Right ventricle myocardium inferior (tissue), 1 donor: ENCODE measurements at places on chromosomes 16 and 17.

DNA sequence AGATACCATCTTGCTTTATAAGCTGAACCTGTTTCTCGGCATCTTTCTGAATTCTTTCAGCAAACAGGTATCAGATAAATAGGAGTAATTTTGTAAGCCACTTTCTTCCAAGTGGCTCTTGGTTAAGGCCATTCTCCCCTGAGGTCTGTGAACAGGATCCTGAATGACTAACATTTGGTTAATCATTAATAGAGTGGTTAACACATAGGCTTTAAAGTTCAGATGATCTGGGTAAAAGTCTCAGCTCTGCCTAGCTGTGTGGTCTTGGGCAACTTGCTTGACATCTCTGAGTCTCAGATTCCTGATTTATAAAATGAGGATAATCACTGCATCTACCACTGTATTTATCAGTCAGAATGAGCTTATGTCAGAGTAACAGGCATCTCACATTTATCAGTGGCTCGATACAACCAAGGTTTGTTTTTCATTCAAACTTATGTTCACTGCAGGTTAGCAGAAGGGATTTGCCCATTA, 44.4 kb upstream of the ANKFN1 start:
- no peak for DNase-seq

DNA sequence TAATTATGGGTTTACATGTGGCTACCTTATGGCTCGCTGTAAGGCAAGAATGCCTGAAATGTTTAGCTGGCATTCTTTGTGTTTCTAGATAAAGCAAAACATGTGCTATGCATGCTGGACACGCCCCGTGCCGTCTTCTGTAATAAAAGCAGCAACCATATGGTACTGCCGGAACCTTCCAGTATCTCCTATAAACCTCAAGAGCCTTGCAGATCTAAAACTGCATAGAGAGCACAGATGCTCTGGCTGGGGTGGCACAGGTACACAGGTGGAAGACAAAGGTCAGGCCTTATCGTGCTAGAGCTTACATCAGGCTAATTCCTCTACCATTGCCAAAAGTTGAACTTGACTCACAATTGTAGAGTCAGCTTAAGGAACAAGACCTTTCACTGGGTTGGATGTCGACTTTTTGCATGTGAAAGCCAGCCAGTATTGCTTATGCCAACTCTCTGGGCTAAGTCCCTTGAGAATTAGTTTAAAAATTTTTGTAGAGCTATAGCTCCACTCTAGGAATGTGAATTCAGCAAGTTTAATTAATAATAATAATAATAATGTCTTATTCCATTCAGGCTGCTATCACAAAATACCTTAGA, 187.4 kb upstream of the CACNG5 start:
- no peak for DNase-seq

- peak; percentile 63 for DNase-seq
Observed at GRCh38 chr17:82866590-82867191, 26.9 kb upstream of the ZNF750 start.

DNA sequence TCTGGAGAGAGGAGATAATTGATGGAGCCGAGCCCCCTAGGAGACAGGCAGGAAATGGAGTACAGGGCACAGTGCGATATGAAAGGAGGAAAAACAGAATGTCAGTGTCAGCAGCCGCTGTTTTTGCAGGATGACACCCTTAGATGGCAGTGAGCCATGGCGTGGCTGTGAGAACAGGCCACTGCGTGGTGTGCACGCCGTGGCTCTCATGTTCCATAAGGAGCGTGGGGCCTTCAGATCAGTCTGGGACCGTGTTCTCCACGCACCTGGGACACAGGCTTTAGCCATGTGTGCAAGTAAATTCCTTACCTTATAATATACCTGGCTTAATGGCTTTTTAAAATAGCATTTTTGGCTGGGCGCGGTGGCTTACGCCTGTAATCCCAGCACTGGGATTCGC, 198.0 kb downstream of the KATNIP start:
- no peak for DNase-seq

DNA sequence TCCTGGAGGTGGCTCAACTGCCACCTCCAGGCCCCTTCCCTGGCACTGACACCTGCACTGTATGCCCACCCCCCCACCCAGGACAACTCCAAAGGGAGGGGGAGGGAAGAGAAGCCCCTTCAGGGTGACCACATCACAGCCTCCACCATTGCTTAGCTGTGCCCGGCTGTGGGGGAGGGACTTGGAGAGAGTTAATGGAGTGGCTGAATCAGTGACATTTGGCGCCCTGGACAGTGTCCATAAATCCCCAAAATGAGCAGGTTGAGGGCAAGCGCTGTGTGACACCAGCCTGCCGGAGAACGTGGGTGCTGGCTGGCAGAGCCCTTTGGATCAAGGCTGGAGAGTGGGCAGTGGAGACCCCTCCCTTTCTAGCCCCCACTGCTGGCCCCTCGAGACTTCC, 883 bp downstream of the USH1G start:
- DNase-seq, result no peak

DNA sequence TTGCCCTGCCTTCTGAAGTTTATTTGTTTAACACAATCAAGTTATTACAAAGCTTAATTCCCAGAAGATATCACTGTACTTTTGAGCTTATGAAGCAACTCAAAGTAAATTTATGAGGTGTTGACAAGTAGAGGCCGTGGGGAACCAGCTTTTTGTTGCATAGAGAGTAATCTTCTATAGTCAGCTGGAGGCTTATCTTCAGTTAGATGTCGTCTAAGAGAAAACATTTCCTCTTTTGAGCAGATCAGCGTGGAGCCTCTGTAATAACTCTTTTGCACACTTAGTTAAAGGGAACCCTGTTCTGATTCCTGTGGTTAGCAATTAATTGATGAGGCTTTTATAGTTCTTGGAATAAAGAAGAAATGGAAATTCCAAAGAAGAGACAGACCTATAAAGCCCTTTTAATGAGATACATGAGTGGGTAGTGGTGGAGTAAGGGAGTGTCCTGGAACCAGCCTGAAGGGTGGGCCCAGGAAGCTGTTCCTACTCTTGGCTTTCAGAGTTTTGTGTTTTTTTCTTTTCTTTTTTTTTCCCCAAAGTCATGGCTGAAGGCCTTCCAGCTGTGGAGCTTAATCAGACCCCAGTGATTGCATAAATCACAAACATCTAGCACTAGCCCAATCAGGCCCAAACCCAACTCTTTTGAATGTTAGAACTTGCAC, 28.9 kb upstream of the MAP3K14 start:
- DNase-seq, result no peak

- DNase-seq, result no peak
Observed at GRCh38 chr17:38449364-38449763, 21.1 kb downstream of the ARHGAP23 start.

- peak; percentile 88 for DNase-seq
Observed at GRCh38 chr17:64262198-64262999, 661 bp downstream of the TEX2 start.

GRCh38 chr17:61584266-61584665, 6.8 kb downstream of the NACA2 start:
- DNase-seq, result no peak

- DNase-seq, result no peak
Observed at GRCh38 chr17:50763716-50764475, 3.4 kb downstream of the ANKRD40CL start.

DNA sequence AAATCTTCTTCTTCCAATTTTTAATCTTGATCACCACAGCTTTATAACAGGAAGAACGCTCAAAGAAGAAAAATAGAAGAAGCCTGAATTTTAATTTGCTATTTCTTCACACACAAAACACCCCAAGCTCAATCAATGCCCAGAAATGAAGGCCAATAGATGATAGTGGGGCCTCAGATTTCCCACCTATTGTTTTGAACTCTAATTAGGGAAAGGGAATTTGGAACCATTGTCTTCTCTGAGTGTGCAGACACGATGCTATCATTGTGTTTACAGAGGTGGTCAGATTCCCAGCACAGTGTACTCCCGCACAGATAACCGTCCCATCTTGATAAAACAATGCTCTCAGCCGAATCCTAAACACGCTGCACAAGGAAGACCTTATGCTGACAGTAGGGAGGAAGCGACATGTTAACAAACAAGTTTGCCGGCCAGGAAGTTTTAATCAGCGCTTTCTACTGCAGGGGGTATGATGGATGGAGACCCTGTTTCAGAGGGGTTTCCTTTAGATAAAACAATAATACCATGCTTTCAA, 684.7 kb downstream of the MAF start:
- DNase-seq, result no peak

- no peak for DNase-seq
Observed at GRCh38 chr16:49931916-49932315, 76.0 kb upstream of the ZNF423 start.

- DNase-seq, result no peak
Observed at GRCh38 chr17:66941773-66942450, 22.6 kb upstream of the CACNG4 start.

- DNase-seq, result no peak
Observed at GRCh38 chr17:67165201-67165600, 79.8 kb downstream of the HELZ start.

DNA sequence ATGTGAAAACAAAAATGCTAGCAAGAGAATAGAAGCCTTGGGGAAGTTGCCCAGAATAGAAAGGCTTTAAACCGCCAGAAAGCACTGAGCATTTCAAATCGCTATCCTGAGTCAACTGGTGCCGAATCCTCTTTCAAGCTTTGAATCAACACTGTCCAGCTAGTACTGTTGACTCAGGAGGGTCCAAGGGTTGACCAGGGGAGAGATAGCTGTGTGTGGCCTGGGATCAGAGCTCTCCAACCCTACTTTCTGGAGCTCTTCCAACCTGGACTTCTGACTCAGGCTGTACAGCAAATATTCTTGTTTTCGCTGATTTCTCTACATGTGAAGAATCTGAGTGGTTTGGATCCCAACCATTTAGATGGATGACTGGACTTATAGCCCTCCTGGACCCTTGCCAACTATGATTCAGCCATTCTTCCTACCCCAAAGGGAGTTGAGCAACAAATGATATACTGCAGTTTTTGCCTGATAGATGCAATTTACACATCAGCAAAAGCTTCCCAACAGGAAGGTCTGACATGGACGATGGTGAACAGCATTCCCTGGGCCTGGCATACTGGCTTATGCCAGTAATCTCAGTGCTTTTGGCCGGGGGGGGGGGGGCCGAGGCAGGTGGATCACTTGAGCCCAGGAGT, 154.0 kb upstream of the SDK2 start:
- DNase-seq, result no peak

DNA sequence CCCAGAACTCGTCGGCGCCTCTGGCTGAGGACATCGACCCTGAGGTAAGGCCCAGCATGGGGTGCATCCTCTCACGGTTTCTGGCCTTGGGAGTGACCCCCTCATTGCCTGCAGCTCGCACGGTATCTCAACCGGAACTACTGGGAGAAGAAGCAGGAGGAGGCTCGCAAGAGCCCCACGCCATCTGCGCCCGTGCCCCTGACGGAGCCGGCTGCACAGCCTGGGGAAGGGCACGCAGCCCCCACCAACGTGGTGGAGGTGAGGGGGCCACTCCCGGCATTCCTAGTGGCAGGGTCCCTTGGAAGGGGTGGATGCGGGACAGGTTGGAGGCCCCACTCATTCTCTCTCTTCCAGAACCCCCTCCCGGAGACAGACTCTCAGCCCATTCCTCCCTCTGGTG, 8.4 kb upstream of the MRPL12 start:
- DNase-seq, result no peak

- DNase-seq, result peak; percentile 13
Observed at GRCh38 chr17:21357696-21358656, 18.2 kb upstream of the KCNJ12 start.

- DNase-seq, result no peak
Observed at GRCh38 chr17:76479515-76480060, 12.2 kb downstream of the AANAT start.

DNA sequence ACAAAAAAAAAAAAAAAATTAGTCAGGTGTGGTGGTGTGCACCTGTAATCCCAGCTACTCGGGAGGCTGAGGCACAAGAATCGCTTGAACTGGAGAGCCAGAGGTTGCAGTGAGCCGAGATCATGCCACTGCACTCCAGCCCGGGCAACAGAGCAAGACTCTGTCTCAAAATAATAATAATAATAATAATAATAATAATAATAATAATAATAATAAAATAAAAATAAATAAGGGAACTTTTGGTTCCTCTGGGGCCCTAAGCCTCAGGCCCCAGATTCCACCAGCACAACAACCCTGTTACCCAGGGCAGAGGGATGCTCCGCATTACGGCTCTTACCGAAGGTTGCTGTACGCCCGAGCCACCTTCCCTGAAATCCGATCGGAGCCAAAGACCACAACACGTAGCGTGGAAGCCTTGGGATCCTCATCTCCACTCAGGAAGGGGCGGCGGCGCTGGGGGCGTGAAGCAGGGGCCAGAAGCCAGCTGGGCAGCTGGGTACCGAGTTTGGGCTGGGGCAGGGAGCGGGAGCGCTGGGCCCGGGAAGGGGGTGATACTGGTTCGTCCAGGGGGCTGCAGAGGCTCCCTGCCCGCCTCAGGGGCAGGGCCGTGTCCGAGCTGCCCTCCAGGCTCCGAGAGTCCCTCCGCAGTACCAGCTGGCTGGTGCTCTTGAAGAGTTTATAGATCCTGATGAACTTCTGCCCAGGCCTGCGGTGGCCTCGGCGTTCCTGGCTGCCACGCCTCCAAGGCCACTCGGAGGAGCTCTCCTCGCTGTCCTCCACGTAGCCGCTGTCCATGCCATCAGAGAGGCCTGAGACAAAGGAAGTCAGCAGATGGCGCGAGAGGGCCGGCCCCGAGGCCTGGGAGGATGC, 20.6 kb upstream of the PIK3R6 start:
- DNase-seq, result no peak

DNA sequence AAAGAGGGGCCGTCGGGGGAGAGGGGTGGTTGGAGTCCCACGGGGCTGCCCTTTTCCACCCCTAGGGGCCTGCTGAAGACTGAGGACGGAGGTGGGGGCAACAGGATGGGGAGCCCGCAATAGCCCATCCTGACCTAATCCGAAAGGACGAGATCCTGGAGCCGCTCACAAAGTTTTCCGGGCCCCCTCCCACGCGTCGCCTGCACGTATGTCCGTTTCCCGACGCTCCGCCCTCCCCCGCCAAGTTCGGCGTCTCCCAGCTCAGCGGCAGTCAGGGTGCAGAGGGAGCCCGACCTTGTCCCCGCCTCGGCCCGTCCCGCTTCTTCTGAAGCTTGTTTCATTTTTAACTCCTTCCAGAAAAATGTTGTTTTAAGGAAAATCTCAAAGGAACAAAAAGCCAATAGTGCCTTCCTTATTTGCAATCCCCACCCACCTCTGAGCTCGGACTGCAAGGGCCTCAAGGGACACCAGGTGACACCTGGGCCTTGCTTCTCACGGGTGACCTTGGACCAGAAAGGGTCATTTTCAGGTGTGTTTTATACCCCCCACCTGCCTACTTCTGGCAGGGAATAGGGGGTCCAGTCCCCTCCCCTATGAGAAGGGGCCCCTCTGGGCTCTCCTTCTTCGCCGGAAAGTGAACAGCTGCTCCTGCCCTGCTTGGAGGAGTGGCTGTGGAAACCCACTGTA, 3.4 kb upstream of the ZNF423 start:
- DNase-seq, result peak; percentile 79

DNA sequence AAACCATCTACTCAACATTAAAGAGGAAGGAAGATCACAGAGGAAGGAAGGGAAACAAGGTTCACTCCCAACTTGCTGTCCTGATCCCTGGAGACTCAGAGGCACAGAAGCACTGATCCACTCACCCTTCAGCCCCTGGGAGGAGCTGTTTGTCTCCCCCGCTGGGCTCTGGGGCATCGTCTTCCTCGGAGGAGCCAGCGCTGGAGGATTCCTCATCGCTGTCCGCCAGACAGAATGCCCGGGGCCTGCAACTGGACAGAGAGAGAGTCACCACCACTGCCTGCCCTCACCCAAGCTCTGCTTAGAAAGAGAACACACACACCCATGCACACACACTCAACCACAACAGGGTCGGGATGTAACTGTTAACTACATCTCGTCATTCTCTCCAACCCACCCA, 24.8 kb upstream of the ERN1 start:
- no peak for DNase-seq

- DNase-seq, result no peak
Observed at GRCh38 chr17:81819708-81820107, 13.4 kb downstream of the MCRIP1 start.

- DNase-seq, result no peak
Observed at GRCh38 chr17:51527225-51527982, 267.1 kb downstream of the UTP18 start.
